ENCODE measurements at places on chromosomes 7 and 10. TPM values are rescaled to one million over a fixed set of nuclear protein-coding genes. Genes with fewer than 3 reads are reported as not detected.

The CDH23 gene
- total RNA-seq, result 3.7 TPM

The GIMAP2 gene
- total RNA-seq, result 9.4 TPM

The PNLIP gene
- total RNA-seq, result 1.0 TPM

The SUN3 gene
- not detected for total RNA-seq

The FBXL13 gene
- total RNA-seq, result 3.7 TPM

The RPEL1 gene
- total RNA-seq, result not detected

The PLEKHS1 gene
- 0.52 TPM for total RNA-seq

The BMPER gene
- total RNA-seq, result 9.4 TPM

The SPDYE5 gene
- total RNA-seq, result not detected

The CCDC146 gene
- total RNA-seq, result 16.7 TPM

The SLC16A9 gene
- total RNA-seq, result 3.1 TPM

The GJD4 gene
- 2.1 TPM for total RNA-seq

The UNC5B gene
- 6.3 TPM for total RNA-seq

The LBX1 gene
- 3.1 TPM for total RNA-seq

The DGKI gene
- total RNA-seq, result 1.0 TPM

The AZGP1 gene
- total RNA-seq, result 9.4 TPM

The PDIA4 gene
- total RNA-seq, result 61.1 TPM

The PODXL gene
- 18.8 TPM for total RNA-seq

The MBL2 gene
- not detected for total RNA-seq

The RPP30 gene
- 42.3 TPM for total RNA-seq

The MSMB gene
- total RNA-seq, result not detected

The UPK3B gene
- total RNA-seq, result not detected

The PHKG1 gene
- total RNA-seq, result 48.0 TPM

The CFAP58 gene
- under 0.01 TPM for total RNA-seq

The SPDYE9 gene
- not detected for total RNA-seq

The TFR2 gene
- 1.0 TPM for total RNA-seq

The HYAL4 gene
- total RNA-seq, result under 0.01 TPM

The KIF11 gene
- total RNA-seq, result 5.7 TPM

The CRYGN gene
- not detected for total RNA-seq

The ACBD7 gene
- total RNA-seq, result 1.6 TPM

The GPR141 gene
- total RNA-seq, result 1.0 TPM

The OR6B1 gene
- total RNA-seq, result not detected

The MEIG1 gene
- total RNA-seq, result not detected

The GHRHR gene
- total RNA-seq, result not detected

The TUBAL3 gene
- total RNA-seq, result not detected

The DNAH11 gene
- under 0.01 TPM for total RNA-seq

The GDI2 gene
- total RNA-seq, result 483 TPM

The MYL7 gene
- 21.4 TPM for total RNA-seq

The PRSS58 gene
- not detected for total RNA-seq

Data from skeletal muscle tissue (tissue), 5 donors.